ENCODE measurements at places on chromosomes 5 and 9. TPM values are rescaled to one million over a fixed set of nuclear protein-coding genes. Genes with fewer than 3 reads are reported as not detected.

DNA sequence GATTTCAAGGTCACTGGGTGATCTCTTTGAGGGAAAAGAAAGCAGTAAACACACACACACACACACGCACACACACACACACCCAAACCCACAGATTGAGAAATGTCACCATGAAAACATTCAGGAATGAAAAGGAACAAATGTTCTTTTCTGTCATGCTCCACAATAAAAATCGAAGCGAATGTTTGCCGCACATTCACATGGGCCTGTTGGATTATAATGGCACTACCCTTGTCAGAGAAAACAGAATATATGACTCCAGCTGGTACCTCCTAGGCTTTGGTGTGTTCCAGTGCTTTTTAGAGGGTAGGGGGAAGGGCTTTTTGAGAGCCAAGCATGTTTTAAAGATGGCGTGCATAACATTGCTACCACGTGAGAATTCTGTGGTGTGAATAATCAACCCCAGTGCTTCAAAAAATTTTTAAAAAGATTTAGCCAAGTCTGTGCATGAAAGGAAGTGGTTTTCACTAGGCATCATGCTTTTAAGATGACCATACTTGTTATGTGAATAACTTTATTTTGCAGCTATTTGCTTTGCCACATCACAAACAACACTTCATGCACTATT is 120.8 kb upstream of the ZNF608 start:
- no peak for DNase-seq

DNA sequence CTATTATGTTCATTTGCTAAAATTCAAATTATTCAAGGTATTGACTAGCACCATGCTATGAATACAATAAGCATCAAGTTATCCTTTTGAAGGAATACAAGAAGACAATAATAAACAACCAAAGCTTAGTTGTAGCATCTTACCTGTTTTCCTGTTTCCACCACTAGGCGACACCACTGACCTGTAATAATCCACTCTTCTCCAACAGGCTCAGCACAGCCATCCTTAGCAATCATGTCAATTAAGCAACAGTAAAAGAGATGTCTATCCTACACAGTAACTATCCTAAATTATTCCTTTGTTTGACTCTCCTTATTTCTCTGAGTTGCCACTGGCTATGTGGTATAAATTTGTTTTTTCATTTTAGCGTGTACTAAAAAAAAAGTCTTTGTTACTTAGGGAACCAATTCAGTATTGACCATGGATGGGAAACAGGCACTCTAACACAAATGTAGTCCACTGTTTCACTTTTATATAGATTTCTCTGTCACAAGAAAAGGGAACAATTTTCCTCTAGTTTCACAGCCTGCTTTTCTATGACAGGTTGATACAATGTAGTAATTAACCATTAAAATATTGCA is 46.2 kb downstream of the PCA3 start:
- DNase-seq: peak; percentile 61

- DNase-seq: peak; percentile 76
Measured at GRCh38 chr5:32329395-32329834, 16.7 kb upstream of the MTMR12 start.

DNA sequence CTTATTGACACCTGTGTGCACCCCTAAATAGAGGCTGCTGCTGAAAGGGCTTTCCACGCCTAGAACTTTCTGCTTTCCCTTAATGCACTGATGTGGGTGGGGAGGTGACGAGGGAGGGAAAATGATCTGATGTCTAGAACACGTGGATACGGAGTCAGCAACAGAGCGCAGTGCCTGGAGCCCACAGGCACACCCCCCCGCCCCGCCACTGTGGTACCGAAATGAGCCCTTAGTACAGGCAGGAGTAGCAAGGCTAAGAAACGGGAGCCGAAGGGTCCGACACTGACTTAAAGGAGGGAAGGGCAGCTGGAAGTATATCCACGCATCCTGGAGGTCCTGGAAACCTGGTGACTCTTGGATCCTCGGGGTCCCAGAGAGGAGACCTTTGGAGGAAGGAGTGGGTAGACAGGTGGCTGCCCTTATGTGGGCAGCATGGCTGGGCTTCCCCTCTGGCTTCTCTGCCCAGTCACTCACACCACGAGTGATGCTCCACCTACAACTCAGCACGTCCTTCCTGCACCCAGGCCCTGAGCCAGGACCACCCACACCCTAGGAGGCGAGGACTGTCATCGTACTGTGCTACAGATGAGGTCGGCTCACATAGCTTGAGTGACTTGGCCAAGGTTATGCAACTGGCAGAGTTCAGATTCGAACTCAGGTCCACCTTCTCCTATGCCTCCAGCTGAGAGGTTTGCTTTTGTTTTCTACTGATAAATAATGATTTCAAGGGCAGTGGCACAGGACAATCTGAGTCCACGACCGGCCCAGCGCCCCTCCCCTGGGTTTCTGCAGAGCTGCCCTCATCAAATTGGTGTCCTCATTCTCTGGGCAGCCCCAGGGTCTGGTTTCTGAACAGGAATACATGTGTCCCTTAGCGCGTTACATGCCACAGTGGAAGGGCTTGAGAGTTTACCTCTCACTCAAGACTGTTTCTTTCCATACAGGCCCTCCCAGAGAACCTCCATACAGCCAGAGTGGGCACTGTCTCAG is 4.7 kb upstream of the VAV2 start:
- DNase-seq: no peak

GRCh38 chr9:133844398-133844784 is 106.2 kb upstream of the SARDH start:
- DNase-seq: no peak

- no peak for DNase-seq
Measured at GRCh38 chr9:130124085-130124860, 47.9 kb upstream of the NCS1 start.

- DNase-seq: no peak
Measured at GRCh38 chr9:18457510-18457909, 16.4 kb upstream of the ADAMTSL1 start.

GRCh38 chr5:13976867-13977830 is 32.7 kb upstream of the DNAH5 start:
- DNase-seq: no peak

- DNase-seq: no peak
Measured at GRCh38 chr5:123964884-123965283, 452.9 kb downstream of the CSNK1G3 start.

- DNase-seq: no peak
Measured at GRCh38 chr9:38046661-38047300, 22.2 kb downstream of the SHB start.

GRCh38 chr9:86788456-86788855 is 158.8 kb downstream of the GAS1 start:
- no peak for DNase-seq

DNA sequence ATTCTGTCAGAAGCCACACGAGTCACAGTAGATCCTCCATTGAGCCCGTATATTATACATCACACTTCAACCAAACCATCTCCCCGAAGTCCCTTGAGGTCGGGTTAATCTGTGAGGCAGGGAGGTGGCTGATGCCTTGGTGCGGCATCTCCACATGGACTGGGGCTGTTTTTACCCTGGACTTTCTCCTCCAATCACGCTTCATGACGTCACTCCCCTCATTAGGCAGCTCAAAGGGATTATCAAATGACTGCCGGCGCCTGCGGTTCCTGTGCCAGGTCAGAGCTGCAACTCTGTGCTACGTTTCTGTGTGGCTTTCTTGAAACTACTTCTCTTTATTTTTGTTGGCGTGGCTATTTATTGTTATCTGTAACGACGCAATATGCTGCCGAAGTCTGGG is 53.7 kb downstream of the TMOD1 start:
- DNase-seq: peak; percentile 83

DNA sequence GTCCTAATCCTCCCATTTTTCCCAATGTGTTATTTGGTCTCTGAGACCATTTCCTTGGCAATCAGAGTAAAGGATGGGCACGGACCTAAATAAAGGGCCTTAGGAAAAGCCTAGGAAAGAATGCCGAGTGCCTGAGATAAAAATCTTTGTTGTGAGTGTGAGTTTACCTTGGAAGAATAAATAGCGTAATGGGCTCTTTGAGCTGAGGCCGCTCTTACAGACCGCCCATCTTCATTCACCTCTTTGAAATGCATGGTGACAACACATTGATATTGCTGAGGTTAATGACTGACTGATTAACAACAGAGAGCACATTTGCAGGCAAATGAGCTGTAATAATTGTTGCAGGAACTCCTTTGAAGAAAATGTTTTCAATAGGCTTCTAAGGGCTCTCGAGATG is 1967.1 kb upstream of the WWC1 start:
- DNase-seq: no peak

DNA sequence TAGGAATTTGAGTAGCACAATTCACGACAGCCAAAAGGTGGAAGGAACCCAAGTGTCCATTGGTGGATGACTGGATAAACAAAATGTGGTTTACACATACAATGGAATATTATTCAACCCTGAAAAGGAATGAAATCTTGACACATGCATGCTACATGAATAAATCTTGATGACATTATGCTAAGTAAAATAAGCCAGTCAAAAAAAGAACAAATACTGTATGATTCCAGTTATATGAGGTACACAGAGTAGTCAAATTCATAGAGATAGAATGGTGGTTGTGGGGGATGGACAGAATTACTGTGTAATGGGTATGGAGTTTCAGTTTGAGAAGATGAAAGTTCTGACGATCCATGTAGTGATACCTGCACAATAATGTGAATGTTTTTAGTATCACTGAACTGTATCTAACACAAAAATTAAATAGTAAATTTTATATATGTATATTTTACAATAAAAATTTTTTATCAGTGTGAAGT is 117.7 kb upstream of the GNA14 start:
- DNase-seq: no peak

GRCh38 chr5:160749026-160749425 is 103.0 kb downstream of the ATP10B start:
- no peak for DNase-seq

GRCh38 chr9:137123468-137123837 is 8.9 kb upstream of the DPP7 start:
- no peak for DNase-seq

RNF208 gene
- 3.0 TPM for total RNA-seq

EXOC3 gene
- total RNA-seq: 120 TPM

SLC25A2 gene
- 4.4 TPM for total RNA-seq

PCDHGA10 gene
- total RNA-seq: 11.3 TPM

Measured in testis (tissue), 5 donors.